GDM1 (cell line): ENCODE measurements at places on chromosomes 3 and 15.

DNA sequence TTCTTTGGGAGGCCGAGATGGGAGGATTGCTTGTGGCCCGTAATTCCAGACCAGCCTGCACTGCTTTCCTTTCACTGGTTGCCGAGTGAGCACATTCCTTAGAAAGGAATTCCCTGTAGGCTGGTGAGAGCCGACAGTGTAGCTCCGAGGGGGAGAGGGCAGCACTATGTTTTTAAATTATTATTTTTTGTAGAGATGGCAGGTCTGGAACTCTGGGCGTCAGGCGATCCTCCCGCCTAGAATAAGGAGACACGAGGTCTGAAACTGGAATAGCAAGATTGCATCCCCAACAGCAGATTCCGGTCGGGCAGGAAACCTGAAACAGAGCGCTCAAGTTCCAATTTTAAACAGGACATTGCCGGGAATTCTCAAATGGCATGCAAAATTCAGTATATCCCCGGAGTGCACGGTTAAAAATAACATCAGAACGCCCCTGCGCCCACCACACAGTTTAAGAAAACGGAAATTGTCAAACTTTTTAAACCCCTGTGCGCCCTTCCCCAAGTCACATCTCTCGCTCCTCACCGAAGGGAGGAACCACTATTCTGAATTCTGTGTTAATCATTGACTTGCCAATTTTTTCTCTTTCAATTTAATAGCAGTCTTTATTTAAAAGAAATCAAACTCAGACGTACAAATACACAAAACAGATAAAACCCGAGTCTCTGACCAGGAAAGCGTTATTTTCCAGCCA lies 643 bp upstream of the RNU5B-1 start:
- peak; percentile 29 for DNase-seq

- no peak for DNase-seq
Measured at GRCh38 chr15:25849157-25849921, 13.8 kb downstream of the ATP10A start.

DNA sequence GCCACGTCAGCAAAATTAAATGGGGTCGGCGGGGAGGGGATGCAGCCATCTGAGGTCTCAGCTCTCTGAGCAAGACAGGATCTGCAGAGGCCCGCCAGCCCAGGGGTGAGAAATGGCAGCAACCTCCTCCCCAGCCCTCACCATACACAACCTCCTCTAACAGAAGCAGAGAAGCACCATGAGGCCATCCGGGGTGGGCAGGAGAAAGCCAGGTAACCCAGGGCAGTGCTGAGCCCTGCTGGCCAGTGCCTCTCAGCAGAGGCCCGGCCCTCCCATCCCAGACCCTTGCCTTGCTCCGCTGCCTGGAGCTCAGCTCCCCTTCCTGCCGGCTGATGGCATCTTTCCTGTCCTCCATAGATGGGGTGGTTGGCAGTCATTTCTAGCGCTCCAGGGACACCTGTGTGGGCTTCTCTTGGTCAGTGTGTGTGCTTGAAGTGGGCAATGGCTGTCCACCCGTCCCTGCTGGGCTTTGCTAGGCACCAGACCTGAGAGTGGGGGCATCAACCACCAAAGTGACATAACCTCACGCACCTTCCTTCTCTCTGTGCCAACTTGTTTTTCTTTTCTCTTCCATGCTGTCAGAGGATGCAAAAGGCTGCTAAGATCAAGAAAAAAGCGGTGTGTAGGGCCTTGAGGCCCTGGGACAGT lies 175.8 kb downstream of the NSMCE3 start:
- DNase-seq = no peak

GRCh38 chr3:13548696-13549622 lies at the start of gene FBLN2:
Gene FBLN2, plus strand, starts transcription at chr3:13549125. Its CDS starts 21,231 bp downstream, at chr3:13570356.
- no peak for DNase-seq

- DNase-seq = no peak
Measured at GRCh38 chr3:52202384-52203077, 4.6 kb downstream of the ALAS1 start.

- DNase-seq = no peak
Measured at GRCh38 chr3:126259411-126260391, 79.3 kb upstream of the ALDH1L1 start.

- DNase-seq = no peak
Measured at GRCh38 chr3:86954747-86955146, 36.2 kb downstream of the VGLL3 start.

DNA sequence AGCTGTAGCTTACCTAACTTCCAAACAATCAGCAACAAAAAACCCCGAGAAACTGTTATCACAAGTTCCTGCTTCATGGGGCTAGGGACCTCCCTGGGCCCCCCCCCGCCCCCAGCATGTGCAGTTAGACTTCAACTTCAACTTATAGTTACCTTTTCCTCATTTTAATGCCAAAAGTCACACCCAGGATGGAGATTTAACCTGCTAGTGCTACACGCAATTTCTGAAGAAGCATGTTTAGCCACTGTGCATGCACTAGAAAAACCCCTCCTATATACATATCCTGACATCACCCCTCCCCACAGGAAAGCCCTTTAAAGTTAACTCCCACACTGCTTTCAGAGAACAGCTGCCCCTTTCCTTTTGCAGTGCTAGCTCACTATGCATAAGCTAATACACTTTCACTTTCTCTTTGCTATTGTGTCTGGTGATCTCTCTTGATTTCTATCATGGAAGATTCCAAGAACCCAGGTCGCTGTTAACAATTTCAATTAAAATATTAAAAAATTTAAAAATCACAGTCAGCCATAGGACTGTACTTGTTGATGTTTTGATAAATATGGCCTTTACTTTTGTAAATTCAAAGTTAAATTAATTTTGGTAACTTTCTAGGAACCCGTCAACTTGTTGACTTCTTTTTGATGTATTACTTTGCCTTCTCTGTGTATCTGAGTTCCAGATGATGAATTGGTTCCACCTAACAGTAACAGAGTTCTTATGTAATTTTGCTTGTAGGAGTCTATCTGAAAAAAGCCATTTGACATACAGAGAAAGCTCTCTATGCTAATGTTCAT lies 75.2 kb upstream of the ACAD9 start:
- peak; percentile 42 for DNase-seq

DNA sequence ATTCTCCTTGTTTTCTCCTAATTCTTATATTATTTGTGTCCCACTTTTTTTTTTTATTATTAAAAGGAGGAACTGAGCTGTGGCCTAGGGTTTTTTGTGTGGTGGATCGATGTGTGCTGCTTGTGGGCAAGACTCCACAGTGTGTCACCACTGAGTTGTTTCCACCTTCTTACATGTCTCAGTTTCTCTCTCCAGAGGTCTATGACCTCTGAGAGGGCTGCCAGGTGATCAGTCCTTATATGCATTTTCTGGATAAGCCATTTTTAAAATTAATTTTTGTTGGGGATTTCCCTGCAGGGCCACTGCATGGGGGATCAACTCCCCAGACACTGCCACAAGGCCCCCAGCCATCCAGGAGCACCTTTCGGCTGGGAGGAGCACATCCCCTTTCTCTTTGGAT lies 27.8 kb downstream of the IQCF6 start:
- DNase-seq = no peak

DNA sequence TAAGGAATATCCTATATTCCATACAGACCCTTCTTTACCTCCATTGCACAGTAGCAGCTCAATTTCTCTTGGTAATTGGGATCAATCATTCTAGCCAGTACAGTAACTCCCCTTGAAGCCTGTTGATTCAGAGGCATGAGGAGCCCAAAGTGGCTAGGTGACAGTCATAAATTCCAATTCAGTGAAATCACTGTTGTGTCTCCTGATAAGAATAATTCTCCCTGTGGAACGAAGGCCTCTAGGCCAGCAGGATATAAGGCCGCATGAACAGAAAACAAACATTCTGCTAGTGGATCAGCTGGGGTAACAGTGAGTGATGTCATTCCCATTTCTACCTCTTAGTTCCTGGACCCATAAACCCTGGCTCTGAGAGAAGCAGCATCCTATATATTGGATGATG lies 696.3 kb downstream of the NR2F2 start:
- no peak for DNase-seq

DNA sequence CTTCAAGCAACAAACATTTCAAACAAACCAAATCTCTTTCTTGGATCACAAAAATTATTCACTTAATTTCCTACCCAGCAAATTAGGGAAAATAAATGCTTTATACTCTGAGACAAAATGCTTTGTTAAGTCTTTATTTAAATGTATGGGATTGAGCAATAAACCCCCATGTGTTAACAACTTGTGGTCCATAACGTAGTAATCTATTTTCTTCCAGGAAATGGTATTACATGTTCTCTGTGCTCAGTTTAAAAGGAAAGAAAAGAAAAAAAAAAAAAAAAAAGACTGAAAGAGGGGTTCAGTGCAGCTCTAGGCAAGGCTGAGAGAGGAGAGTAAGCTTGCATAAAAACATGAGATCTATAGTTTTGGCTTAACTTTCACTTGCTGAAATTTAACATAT lies 102.3 kb downstream of the PIK3CB start:
- no peak for DNase-seq

DNA sequence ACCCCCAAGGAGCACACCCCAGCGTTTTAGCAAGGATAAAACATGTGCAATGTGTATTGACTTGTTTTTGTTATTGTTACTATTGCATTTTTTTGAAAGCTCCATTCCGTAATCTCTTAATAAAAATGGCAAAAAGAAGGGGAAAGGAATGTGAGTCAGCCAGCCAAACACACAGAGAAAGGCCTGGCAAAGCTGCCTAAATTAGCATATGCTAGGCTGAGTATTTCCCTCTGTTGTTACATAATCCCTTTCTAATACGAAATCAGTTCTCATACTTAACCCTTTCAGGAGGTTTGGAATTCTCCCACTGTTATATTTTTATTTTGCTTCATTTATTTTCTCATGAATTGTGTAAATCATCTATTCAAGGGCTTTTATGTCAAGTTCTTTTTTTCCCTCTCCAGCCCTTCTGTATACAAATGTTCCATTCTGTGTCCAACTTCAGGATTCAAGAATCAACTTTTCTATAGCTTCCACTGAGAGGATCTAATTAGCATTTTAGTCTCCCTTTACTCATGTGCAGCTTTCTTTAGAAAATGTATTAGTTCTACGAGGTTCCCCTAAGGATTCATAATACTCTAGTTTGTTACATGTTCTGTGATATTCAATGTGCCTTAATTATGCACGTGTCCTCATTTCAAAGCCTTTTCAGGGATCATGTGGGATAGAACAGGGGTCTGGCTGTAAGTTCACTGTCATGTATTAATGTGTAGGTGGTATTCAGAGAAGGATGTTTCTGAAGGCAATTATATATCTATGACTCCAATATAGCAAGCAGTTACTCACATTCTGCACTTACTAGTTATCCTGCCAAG lies 9.2 kb downstream of the CADM2 start:
- DNase-seq = no peak

GRCh38 chr3:72947715-72948490 lies 48.7 kb upstream of the PPP4R2 start:
- DNase-seq = no peak

DNA sequence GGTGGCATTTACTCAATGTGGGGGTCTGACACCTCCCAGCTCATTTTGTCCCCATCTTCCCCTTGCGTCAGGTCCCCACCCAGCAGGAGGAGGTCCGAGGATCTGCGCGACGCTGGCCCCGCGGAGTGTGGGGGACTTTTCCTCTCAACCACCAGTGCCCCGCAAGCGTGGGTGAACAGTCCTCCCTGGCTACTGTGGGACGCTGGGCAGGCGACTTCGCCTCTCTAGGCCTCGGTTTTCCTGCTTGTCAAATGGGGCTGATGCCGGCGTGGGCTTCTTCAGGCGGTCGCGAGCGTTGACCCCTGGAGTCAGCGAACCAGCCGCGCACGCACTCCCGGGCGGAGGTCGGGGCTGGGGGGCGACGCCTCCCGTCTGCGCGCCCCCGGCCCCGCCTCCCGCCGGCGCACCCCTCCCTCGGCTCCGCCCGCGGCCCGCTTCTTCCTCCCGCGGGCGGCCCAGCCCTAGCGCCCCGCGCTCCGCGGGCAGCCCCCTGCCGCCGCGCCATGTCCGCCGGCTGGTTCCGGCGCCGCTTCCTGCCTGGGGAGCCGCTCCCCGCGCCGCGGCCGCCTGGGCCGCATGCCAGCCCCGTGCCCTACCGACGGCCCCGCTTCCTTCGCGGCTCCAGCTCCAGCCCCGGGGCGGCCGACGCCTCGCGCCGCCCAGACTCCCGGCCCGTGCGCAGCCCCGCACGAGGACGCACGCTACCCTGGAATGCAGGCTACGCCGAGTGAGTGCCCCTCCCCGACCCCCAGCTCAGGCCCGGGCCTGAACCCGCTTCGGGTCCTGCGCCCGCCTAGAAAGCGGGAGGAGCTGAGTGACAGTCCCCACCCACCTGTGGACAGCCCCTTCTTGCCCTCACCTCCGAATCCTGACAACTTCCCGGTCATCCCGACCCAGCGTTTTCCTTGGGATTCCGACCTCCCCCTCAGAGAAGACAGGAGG lies at the start of gene PPM1M:
PPM1M (plus strand) TSS at position 438 of the 942 bp plus-strand sequence; CDS start at position 504, 66 bp downstream.
- DNase-seq = peak; percentile 25

GRCh38 chr3:108182339-108182738 lies 39.9 kb downstream of the IFT57 start:
- no peak for DNase-seq

DNA sequence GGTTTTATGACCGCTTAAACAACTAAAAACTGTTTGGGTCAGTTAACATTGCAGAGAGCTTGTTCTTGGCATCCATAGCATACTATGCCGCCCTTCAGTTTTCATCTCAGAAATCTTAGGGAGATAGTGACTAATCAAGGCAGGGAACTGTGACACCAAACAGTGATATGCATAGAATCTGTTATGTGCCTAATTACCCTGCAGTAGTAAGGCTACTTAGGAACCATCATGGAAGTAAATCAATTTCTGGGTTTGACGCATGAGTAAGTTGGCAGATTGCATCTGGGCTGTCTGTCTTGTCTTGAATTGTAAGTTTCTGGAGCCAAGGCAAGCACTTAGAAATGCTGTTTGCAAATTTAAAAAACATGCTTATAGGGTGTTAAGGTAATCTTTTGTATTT lies 22.5 kb downstream of the KCTD6 start:
- DNase-seq = no peak

GRCh38 chr3:195909644-195910498 lies 1.5 kb upstream of the TNK2 start:
- DNase-seq = peak; percentile 75

GRCh38 chr3:53547327-53547726 lies 52.9 kb downstream of the CACNA1D start:
- no peak for DNase-seq

GRCh38 chr3:188174317-188175044 lies 20.5 kb downstream of the LPP start:
- no peak for DNase-seq

DNA sequence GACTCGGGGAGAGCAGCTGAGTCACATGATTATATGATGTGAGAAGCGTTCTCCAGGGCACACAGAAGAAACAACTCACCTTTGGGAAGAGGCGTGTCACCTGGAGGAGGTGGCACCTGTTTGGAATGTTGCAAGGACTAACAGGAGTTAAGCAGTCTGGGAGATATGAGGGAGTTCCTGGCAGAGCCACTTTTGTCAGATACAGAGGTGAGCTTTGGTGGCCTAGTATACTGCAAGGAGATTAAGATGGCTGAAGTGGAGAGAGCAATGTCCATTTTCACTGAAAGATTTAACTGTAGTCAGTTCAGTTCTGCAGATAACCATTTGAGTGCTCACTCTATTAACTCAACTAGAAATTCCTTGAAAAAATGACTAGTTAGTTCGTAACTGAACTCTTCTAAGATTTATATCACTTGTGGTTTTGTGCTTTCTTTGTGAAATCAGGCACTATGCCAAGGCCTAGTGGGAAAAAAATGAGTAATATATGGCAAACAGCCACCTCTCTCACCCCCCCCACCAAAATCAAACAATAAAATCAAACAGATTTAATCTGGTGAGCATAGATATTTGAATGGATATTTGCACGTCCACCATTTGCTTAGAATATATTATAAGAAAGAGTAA lies 61.3 kb downstream of the CRYBG3 start:
- DNase-seq = no peak

GRCh38 chr3:169104972-169105371 lies 558.5 kb downstream of the MECOM start:
- DNase-seq = no peak

- DNase-seq = no peak
Measured at GRCh38 chr3:78848392-78849288, 919.2 kb downstream of the ROBO1 start.
